ENCODE measurements at places on chromosomes 2 and 18.

GRCh38 chr18:27430595-27430994, 245.5 kb upstream of the CHST9 start:
- no peak for DNase-seq

DNA sequence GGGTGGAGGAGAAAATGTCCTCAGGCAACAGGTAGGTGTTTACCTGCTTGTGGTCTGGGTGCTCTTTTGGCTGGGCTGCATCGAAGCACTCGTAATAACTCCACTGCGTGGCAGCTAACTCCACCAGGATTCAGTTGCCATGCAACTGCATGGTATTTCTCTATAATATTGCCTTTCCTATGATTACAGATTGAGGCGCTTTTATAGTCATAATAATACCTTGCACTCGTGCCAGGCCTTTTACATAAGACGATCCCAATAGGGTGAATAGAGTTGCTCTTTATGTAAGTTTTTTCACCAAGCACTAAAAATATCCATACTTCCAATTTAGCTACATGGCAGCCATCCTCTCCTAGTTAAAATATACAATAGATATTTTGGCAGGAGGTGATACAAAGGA, 19.7 kb upstream of the NYAP2 start:
- DNase-seq: no peak

DNA sequence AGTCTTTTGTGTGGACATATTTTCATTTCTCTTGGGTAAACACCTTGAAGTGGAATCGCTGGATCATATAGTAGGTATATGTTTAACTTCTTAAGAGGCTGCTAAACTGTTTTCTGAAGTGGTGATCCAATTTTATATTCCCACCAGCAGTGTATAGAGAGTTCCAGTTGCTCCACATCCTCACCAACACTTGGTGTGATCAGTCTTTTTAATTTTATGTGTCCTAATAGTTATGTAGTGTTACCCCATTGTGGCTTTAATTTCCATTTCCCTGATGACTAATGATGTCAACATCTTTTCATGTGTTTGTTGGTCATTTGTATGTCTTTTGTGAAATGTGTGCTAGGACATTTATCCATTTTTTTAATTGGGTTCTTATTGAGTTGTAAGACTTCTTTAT, 56.9 kb downstream of the DGKD start:
- no peak for DNase-seq

DNA sequence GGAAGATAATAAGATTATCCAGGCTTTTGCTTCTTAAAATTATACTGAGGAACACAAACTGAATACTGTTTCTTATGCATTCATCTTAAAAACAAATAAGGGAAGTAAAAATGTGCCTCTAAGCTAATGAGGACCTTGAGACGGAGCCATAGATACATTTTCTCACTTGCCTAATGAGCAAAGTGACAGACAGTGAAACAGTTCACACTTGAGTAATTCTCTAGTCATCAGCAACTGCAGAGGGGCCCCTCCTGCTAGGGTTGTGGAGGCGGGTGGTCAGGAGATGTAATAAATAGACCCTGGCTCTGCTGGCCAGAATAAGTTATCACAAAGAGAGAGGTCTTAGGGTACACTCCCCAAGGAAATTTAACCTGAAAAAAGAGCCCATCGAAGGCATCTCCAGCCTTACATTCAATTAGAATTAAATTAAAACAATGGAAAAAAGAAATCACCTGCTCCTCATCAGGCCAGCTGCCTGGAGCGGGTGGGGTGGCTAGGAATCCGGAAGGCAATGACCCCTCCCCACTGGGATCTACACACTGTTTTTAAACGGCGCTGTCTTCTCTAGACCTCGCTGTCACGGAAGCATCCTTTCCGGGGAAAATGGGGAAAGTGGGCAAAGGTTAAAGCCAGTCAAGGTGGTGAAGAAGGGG, 32.6 kb upstream of the INSIG2 start:
- no peak for DNase-seq

GRCh38 chr18:31652357-31652756, 32.0 kb downstream of the B4GALT6 start:
- no peak for DNase-seq

DNA sequence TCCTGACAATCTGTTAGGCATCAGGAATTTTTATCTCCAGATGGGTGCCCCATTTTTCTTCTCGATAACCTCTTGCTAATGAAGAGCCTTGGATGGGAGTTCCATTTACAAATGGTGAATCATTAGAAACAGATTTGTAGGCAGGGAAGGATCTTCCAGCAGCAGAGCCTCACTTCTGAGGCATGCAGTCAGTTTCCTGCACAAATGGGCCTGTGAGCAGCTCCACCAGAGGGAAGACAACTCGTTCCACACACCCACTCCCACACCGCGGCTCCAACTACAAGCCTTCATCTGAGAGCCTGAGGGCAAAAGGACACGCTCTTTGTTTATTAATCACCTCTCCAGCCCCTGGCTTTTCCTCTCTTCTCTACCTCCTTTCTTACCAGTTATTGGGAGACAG, 108.5 kb downstream of the CTAGE1 start:
- no peak for DNase-seq

DNA sequence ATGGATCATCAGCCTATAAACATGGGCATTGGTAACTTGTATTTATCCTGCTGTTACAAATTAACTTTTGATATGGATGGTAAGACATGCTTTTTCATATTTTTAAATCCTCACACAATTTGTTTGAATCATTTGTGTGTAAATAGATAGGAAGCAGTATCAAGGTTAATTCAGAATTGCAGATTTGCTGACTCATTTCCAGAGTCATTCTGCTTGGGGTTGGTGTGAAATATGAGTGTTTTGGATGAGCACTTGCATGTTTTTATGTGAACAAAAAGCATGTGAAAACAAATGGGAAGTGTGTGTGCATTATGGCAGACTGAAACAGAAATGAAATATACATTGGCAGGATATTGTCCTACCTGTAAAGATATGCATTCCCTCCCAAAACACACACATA, 11.8 kb downstream of the CCDC85A start:
- DNase-seq: no peak

DNA sequence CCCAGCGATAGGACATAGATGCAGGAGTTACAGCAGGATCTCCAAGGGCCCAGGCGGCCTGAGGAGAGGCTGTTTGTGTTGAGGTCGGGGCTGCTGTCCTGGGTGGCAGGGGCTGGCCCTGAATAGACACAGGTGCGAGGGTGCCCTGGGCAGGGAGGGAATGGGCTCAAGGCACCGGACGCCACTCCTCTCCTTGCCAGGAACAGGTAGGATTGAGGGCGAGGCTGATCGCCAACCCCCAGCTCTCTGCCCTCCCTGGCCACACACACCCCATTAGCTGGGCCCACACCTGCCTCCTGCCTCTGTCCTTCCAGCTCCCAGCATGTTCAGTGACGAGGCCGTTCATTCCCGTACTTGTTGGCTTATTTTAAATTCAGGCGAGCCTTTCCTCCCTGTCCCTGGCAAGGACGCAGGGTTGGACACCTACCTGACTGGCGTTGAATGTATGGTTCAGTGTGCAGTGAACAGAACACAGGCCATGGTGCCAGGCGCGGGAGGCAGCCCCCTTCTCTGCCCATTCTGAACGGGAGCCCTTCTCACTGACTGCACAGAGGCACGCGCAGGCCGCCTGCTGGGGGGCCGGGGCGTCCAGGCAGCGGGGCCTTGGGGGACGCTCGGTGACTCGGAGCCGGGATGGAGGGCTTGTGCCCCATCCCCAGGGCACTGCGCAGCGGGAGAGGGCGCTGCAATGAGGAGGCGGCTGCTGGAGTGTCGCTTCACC, 41.3 kb upstream of the SNED1 start:
- DNase-seq: no peak

DNA sequence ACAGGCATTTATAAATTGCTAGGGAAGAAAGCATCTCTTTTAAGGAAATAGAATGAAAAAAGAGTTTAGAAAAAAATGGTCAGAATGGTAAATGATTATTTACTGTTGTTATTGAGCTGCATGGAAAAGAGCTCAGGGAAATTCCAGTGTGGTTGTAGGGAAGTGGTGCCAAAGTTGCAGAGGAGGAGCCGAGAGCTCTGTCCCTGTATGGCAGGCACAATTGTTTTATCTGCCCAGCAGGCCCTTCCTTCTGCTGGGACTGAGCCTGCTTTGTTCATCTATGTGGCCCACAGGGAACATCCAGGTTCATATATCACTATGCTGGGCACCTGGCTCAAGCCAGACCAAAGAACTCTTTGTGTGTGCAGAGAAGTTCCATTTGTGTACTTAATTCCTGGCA, 80.8 kb upstream of the AGAP1 start:
- no peak for DNase-seq

GRCh38 chr2:47272905-47273758, 118.0 kb upstream of the STPG4 start:
- DNase-seq: no peak

GRCh38 chr2:25168256-25169072, at the start of gene POMC:
TSS of gene POMC (minus strand) at chr2:25168580. CDS start at chr2:25164772, 3,808 bp downstream.
- DNase-seq: no peak

- DNase-seq: no peak
Measured at GRCh38 chr2:15042801-15043217, 410.3 kb downstream of the LRATD1 start.

- no peak for DNase-seq
Measured at GRCh38 chr2:172403402-172403801, 24.0 kb upstream of the ITGA6 start.

DNA sequence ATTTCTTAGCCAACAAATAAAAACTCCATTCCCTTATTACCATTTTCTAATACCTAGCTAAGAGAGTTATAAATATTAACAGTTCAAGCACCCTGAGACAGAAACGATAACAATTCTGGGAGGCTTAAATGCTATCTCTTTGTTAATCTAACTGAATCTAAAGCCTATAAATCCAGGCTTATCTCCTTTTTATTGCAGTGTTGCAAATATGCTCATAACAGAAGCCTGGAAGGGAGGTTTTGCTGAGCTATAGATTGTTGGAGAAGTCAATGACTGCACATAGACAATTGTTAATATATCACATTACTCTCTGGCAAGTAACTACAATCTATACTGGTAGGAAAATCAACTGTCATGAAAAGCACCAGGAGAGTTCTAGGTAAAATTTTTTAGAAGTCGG, 30.2 kb downstream of the ATF2 start:
- no peak for DNase-seq

DNA sequence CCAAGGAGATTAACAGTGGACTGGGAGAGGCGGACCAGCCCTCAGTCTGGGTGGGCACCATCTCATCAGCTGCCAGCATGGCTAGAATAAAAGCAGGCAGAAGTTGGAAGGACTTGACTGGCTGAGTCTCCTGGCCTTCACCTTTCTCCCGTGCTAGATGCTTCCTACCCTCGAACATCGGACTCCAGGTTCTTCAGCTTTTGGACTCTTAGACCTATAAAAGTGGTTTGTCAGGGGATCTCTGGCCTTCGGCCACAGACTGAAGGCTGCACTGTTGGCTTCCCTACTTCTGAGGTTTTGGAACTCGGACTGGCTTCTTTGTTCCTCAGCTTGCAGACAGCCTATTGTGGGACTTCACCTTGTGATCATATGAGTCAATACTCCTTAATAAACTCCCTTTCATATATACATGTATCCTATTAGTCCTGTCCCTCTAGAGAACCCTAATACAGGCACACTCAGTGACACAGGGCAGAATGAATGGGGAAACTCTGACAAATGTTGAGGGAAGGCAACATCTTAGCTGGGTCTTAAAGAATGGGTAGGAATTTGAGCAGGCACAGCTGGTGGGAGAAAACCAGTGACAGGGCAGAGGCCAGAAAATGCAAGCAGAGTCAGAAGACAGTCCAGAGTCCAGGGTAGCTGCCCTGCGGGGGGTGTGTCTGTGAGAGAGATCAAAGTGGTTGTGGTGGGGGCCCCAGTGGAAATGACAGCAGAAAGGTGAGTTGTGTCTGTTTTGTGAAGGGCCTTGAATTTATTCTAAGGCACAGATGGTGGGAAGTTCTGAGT, 108.1 kb upstream of the CD302 start:
- DNase-seq: no peak

GRCh38 chr2:46448111-46448510, 31.3 kb upstream of the TMEM247 start:
- DNase-seq: no peak

GRCh38 chr2:84958135-84959059, 12.6 kb upstream of the KCMF1 start:
- no peak for DNase-seq

DNA sequence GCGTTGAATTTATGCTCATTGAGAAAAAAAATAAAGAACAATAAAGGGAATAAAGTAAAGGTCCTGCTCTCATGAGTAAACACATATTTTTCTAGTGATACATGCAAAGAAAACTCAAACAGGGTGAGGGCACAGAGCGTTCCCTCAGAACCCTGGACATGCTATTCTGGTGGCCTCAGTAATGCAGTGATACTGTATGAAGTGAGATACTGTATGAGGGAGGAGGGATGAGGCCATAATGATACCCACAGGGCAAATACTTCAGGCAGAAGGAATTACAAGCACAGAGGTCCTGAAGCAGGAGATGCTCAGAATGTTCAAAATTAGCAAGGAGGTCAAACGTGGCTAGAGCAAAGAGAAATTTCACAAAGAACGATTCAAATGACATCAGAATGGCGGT, 28.4 kb upstream of the RNU4ATAC start:
- DNase-seq: no peak

DNA sequence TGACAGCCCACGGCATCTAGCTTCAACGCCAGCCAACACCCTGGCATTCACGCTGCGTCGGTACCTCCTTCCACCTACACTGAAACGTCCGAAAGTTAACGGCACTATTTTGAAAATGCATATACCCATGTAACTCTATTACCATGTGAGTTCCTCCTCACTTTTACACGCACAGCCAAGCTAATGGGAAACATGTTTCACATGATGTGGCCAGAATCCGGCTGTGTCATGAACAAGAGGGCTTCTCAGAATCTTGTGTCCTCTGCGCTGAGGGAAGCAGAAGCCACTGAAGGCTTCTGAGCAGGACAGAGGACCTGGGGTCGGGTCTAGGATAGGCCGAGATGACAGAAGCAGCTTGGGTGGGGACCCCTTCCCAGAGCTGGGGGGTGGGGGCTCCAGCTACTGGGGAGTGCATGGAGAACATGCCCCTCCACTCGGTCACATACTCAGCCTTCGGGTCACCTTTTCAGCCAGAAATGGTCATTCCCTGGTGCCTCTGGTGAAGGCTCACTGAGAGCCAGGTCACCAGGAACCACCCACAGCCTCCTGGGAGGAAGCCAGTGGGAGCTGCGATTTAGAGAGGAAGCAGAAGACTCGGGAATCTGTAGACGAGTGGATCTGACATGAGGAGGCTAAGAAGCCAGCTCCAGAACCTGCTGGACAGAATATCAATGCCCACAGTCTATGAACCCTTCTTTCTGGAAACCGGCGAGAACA, 41.5 kb downstream of the HDAC4 start:
- no peak for DNase-seq

- no peak for DNase-seq
Measured at GRCh38 chr2:189124175-189124574, 55.4 kb downstream of the COL5A2 start.
